H54 (cell line): ENCODE measurements at places on chromosomes 7 and 10.
A peak's percentile ranks its signal among the peaks of the same experiment; 100 is the strongest.

DNA sequence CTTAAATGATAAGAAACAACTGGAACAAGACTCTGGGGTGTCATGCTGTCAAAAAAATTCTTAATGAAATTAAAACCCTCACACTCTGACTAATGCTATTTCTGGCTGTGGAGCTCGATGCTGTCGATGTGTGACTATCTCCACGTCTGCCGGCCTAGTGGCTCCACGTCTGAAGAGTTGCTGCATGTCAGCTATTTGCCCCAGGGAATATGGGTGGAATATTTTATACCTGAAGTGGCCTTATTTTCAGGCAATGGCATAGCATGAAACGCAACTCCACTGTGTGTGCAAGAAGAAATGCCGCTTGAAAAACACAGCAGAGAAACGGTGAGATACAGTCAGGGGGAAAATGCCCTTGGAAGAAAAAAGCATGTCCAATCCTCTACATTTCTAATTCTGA lies 50.9 kb upstream of the MGMT start:
- DNase-seq, result no peak

DNA sequence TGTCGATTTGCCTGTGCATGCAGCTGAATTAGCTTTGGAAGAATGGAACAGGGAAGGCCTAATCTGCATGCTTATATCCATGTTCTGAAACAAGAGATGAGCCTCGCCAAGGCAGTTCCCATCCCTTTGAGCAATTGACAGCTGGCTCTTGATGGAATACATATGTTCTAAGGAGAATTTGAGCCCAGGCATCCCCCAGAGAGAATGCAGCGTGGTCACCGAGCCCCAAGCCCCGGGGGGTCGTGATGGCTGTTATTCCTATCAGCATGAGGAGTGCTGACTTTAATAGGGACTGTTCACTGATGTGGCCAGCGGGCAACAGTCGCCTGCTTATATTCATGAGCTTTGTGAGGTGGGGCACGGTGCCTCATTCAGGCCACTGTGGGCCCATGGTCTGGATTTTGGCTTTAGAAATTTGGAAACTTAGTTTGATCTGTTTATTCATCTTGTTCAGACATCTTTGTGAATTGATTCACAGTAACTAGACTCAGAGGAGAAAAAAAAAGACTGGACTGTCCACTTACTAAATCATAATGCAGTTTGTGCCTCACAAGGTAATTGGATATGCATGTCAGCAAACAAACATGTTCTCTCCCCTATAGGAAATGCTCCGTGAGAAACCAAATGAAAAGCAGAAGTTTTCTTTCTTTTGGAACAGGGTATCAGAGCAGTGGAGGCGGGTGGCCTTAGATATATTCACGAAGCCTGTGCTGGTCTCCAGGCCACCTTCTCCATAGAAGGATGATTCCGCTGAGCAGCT lies 204.9 kb downstream of the CCDC3 start:
- DNase-seq, result no peak

DNA sequence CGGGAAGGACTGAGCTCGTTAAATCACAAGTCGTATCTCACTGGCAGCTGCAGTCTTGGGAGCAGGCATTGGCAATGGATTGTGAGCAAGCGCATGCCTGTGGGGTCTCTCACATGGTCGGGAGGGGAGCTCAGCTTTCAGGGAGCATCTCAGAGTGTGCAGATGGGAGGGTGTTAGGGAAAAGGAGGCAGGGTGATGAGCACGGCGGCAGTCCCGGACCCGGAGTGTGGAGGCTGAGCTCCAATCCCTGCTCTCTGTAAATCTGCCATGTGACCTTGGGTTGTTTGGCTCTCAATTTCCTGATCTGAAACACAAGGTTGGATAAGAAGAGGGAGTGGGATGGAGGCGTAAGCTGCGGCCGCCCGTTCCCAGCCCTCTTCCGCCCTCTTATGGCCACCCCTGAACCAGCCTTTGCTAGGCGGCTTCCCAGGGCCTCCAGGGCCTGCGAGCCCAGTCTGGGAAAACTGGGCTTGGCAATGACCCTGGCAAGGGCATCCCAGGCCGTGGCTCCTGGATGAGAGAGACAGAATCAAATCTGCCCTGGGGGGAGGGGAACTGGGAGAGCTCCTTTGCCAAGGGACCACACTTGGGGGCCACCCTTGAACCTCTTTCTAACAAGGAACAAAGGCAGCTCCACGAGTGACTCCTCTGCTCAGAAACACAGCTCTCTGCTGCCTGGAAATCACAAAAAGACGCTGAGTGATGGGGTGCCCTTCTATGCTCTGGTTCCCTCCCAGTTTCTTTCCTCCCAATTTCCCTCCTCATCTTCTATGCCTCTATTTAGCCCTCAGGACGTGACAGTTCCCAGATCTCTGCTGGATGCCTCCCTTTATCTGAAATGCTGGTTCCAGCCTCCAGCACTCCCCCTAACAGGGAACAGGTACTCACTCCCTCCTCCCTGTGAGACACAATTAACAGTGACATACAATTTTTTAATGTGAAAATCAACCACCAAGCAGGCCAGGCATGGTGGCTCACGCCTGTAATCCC lies 41.7 kb upstream of the LOXL4 start:
- DNase-seq, result peak; percentile 72

GRCh38 chr7:155850001-155850436 lies 37.8 kb upstream of the SHH start:
- DNase-seq, result no peak

DNA sequence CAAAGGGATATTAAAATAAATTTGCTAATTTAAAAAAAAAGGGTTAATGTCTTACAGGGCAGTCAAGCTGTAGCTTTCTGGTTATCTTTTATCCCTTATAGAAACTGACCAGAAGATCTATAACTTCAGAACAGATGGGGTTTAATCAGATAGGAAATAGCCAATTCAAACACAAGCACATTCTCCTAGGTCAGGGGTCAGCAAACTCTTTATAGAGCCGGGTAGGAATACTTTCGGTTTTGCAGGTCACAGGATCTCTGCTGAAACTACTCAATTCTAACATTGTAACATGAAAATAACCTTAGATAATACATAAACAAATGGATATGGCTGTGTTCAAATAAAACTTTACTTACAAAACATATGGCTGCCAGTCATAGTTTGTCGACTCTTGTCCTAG lies 479.8 kb downstream of the ADRA2A start:
- DNase-seq, result no peak

- DNase-seq, result no peak
These were observed 72.2 kb downstream of the VTI1A start for GRCh38 chr10:112519133-112519761.

DNA sequence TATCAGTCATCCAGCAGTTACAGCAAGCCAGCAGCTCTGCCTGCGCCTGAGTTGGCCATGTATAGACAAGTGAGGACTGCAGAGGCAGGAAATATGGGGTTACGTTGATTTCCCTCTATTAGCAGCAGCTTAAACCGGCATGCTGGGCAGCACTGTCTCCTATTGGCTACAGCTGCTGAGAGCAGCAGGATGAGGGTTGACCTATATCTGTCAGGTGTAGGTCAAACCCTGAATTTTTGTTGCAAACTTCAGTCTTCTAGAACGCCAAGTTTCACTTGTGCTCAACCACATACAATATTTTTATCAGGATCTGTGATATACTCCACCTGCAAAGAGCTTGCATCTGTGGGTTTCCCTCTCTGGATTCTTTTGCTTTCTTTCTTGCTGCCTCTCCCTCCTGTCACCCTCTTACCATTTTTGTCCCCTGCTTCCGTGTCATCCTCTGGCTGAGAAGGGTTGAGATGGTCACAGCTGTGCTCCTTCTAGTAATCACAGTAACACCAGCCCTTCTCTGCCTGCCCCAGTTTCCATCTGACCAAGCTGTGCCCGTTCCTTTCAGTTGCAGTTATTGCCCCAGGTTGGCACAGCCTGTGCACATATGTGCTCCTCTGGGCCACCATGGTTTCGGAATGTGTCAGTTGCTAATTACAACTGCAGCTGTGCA lies 23.8 kb upstream of the GLCCI1 start:
- DNase-seq, result no peak

DNA sequence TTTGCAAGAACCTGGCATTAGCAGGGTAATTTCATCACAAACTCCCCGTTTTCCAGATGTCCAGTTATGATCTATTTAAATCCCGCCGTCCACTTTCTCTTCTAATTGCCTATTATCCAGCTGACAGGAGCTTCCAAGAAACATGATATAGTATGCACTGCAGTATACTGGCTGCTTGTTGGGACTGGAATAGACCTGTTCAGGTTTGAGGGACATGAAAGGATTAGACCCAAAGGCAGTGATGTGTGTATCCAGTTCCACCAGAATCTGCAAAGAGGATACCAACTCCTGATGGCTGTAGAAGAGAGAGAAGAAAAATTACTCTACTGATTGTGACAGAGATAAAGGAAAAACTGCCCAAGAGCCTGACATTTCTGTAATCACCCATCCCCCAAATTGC lies 8.9 kb downstream of the MSS51 start:
- no peak for DNase-seq

GRCh38 chr10:110392868-110393740 lies 88.4 kb upstream of the SMNDC1 start:
- no peak for DNase-seq

- DNase-seq, result peak; percentile 26
These were observed 14.7 kb downstream of the CDNF start for GRCh38 chr10:14822879-14823755.

GRCh38 chr7:121027761-121028669 lies 39.5 kb downstream of the CPED1 start:
- DNase-seq, result no peak

- peak; percentile 75 for DNase-seq
These were observed 76.3 kb downstream of the CLIP2 start for GRCh38 chr7:74365322-74366022.

DNA sequence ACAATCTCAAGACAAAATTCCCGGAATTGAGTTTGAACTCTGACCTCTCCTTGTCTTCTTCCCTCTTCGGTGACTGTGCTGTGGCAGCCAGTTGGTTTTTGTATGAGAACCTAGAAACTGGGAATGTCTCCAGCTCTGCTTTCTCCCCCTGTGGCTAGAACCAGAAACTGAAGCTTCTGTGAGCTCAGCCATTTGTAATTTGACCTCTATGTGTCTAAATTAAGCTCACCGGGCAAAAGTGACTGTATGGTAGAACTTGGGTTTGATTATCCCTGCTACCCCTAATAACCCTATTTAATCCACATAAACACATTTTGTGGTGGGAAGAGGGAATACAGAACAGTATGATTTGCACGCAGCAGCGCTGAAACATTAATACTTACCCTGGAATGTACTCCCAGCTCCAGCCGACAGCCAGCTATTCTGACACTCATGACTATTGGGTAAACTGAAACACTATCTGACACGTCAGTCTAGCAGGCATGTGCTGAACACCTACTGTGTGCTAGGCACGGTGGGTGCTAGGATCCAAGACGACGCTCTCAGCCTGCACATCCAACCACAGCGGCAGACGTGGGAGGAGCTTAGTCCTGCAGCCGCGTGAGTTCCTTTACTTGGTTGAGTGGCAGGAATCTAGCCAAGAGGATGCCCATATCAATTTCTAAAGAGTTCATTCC lies 324.8 kb downstream of the SFMBT2 start:
- DNase-seq, result peak; percentile 5

GRCh38 chr7:16417906-16418305 lies 3.4 kb downstream of the CRPPA start:
- no peak for DNase-seq

DNA sequence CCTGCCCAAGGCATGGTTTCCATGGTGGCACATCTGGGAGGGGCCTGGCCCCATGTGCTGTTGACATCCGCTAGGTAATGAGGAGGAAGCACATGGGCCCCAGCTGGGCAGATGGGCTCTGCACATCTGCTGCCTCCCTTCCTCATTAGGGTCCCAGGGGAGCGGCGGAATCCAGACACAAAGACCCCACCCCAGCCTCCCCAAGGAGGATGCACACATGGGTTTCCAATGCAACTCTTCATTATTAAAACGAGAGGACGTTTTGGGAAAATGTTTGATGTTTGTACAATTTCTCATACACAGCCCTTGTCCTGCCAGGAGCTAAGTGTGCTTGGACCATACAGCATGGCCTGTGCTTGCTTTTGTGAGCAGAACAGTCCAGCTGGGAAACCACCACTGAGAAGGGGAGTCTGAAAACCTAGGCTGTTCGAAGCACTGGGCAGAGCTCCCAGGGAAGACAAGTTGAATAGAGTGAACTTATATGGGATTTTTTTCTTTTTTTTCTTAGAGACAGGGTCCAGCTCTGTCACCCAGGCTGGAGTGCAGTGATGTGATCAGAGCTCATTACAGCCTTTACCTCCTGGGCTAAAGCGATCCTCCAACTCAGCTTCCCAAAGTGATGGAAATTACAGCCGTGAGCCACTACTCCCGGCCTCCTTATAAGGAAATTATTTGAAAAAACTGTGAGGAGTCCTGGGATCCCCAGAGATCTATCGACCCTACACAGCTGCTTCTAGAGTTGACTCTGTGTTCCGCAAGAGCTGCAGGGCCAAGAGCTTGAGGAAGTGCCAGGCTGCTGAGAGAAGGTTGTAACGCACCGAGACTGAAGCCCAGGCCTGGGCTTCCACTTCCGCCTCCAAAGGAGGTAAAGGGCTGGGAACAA lies 23.4 kb downstream of the FAM107B start:
- no peak for DNase-seq

- DNase-seq, result no peak
These were observed 85.1 kb downstream of the KLF6 start for GRCh38 chr10:3699916-3700315.

DNA sequence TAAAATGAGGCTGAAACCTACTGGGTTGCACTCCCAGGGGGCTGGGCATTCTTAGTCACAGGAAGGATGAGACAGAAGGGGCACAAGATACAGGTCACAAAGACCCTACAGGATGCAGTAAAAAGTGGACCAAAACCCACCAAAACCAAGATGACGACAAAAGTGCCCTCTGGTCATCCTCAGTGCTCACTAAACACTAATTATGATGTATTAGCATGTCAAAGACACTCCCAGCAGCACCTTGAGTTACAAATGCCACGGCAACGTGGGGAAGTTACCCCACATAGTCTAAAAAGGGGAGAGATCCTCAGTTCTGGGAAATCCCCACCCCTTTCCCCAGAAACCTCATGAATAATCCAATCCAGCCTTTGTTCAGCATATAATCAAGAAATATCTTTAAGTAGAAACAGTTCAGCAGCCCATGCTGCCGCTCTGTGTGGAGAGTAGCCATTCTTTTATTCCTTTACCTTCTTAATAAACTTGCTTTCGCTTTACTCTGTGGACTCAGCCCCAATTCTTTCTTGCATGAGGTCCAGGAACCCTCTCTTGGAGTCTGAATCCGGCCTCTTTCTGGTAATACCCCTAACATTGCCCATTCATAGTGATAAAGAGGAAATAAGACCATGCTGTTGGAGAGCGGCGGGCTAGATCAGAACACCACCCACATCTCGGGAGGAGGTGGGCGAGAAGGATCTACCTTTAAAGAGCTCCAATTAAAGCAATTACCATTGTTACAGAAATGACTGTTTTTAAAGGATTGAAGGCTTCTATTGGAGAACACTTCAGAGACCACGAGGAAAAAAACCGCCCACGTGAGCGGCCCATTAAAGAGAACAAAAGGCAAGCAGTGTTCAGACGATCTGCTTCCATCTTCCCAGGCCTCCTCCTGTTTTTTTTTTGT lies 170.9 kb downstream of the USP6NL start:
- no peak for DNase-seq

GRCh38 chr10:58896229-58896628 lies 280.2 kb upstream of the PHYHIPL start:
- no peak for DNase-seq

GRCh38 chr10:47443145-47443544 lies 40.8 kb downstream of the ANXA8 start:
- DNase-seq, result no peak

GRCh38 chr7:25384788-25385505 lies 156.7 kb upstream of the NPVF start:
- no peak for DNase-seq
